ENCODE measurements at places on chromosomes 2 and 18.

DNA sequence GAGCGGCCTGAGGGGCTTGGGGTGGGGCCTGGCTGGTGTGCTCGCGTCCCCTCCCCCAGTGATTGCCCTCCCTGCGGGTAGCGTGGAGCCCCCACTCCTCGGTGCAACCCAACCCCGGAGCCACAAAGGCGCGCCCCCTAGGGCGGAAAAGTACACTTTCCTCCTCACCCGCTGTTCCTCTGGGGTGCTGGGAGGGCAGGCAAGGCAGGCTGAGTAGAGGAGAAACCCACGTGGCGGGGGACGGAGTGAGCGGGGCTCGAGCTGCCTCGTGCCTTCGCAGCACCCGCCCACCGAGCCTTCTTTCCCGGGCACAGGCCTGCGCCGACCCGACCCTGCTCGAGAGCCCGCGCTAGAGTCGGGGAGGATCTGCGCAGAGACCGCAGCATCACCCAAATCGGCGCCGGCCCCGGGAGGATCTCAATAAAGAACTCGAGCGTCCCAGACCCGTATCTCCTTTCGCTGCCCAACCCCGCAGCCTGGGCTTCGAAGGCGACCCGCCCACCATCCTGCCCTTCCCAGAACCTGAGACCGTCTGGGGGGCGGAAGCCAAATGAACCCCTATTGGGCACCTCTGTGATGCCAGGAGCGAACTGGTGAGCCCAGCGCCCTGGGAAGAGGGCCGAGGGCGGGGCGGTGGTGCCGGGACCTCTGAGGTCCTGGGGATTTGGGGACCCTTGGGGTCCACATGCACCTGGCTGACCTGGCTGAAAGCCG, 1.5 kb downstream of the UCN start:
- no peak for DNase-seq

DNA sequence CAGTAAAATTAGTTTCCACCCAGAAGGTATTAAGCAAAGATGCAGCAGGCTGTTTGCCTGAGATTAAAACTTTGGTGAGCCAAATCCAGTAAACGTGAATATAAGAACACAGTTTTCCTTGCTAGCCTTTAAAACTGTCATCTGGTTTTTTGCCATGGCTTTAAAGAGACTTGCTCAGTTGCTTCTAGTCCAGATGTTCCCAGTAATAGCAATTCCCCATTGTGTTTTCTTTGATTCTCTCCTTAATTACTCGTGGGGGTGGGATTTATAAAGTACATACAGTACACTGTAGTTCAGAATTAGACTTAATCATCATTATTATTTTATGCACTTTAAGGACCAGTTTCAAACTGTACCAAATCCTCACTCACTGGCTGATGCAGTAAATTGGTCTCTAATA, 303.5 kb upstream of the ZNF804A start:
- DNase-seq = no peak

DNA sequence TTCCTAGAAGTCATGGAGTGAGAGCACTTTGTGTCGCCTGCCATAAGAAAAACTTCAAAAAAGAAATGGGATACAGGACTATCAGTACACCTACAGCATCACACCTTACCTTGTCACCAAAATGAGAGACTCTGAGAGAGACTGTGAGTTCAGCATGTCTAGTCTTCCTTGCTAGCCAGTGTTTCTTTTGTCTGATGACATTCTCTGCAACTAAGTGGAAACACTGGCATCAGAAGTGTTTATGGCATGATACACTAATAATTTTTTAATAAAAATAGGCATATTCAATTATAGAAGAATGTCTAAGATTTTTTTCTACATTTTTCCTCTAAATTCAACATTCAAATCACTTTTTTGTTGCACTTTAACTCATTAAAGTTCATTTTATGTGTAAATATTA, 9.0 kb downstream of the RBM43 start:
- DNase-seq = no peak

DNA sequence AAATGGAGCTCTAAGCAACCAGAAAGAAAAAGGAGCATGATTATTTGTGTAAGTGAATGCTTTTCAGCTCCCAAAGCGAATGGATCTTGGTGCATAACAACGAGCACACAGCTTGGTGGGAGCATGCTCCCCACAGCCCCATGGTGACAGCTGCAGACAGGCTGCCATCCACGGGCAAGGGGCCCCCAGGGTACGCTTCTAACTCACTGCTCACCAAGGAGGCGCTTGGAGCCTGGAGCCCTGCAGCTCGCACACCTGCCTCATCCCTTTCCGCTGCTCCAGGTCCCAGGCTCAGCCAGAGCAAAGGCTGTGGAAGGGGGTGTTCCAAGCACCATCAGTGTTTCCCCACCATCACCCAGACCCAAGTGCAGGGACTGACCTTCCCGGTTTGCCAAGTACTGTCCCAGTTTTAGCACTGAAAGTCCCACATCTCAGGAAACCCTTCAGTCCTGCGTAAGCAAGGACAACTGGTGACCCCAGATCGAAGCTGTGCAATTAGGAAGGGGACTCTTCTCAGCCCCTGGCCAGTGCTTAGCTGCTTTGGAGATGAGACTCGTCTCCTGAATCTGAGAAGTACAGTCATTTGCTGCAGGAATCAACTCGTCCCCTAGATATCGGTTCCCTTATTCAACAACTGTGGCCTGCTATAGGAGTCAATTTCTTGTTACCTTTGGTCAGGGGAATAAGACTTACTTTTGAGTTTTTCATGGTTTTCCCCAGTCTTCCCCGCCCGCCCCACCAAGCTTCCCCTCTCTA, 50.0 kb upstream of the ATG16L1 start:
- DNase-seq = no peak

GRCh38 chr2:142596334-142597088, 281.0 kb upstream of the KYNU start:
- DNase-seq = no peak

DNA sequence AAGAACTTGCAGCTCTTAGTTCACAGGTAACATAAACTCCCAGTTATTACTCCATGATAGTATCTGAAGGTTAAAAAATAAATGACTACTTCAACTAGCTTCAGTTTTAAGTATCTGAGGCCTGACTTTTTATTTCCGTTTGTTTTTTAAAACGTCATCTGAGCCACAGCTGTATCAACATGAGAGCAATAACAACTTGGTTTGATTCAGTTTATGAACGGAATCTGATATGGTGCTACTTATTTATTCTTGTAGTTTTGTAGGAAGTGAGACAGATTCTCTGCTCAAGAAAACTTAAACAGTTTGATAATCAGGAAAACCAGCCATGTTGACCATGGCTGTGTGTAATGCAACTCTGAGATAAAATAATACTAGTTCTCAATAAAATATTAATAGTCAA, 34.9 kb downstream of the NAB1 start:
- DNase-seq = peak; percentile 78

DNA sequence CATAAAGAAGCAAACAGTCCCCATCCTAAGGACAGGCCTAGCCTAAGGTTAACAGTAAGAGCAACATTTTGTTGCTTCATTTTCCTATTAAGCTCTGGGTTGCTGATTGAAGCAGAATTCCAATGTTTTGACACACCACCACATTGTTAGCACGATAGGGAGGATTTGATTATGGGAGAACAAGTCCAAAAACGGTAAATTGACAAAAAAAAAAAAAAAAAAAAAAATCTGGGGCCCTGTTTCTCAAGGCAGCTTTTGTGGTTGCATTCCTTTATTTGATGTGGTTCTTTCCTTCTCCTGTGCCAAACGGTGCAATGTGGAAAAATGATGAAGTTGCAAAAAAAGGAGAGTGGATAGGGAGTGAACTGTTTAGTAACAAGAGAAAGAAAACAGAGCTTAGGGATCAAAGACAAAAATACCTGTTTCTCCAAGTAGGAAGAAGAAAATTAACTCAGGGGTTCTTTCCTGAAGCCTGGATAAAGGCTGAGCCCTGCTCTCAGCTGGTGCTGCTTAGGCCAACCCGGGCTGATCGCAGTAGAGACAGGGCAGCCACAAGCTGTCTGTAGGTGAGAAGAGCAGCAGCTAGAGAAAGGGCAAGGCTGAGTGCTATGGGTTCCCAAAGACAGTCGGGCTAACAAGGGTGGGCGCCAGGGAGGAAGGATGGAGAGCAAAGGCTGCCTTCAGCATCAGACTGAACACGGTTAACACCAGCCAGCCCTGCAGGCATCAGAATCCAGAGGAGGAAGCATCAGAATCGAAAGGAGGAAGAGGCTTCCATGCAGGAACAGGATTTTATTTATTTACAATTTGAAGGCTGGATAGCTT, 167.8 kb upstream of the FOSL2 start:
- no peak for DNase-seq

DNA sequence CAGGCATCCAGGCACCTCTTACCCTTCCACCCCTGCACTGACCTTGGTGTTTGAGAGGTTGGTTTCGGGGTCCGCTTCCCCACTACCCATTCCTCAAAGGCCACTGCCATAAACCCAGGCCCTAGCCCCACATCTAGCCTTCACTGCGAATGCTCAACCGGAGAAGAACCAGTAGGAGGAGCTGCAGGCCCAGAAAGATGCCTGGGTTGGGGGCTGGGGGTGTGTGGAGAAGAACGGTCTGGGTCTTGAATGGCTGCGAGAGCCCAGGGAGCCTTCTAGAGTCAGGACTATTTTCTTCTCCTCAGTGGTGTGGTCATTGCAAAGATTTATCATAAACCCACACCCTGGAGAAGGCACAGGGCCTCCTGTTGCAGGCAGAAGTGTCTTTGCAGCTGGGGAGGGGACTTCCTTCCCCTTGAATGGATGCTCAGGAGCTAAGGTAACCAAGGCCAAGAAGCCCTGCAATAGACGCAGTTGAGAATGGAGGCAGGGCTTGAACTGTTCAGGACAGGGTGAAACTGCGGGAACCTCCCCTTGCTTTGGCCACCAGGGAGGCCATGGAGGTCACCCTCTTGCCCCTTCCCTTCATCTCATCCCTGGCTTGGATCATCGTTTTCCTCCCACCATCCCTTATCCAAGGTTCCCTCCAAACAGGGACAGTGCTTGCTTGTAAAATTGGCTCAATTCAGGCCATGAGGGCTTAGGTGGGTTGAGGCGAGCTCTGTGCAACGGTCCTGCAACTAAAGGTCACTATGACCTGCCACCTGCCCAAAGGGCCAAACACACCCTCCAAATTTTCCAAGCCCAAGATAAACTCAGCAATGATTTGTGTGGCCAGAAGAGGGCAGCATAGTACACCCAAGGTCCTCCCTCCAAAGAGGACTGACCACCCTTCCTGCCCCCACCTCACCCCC, 20.9 kb downstream of the THNSL2 start:
- DNase-seq = no peak

- DNase-seq = no peak
Measured at GRCh38 chr18:55088000-55088401, 128.7 kb upstream of the CCDC68 start.

DNA sequence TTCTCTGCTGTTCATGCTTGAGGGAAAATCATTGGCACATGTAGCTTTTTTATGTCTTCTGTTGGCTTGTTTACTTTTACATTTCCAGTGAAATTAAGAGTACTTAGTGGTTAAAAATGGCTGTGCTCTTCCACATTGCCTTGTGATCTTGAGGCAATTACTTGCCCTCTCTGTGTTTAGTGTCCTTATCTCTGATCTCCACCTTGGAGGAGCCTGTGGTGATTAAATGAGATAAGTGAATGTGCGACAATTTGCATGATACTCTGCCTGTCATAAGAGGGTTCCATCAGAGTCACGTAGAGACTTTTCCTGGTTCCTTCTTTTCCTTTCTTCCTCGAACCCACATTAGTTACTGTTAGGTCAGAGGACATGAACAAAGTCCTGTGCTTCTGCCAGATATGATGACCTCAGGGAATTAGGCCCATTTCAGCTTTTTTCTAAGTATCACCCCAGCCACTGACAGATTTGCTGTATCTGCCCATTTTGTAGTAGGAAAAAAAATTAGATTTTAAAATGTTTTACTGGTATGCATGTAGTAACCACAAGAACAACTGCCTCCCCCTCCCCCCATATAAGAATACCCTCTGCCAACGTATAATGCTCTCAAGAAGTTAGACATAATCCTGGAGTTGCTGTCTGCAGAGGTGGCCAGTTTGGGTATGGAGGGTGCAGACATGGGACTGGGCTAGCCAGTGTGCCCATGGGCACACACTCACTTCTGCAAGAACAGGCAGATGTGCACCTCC, 51.9 kb downstream of the TET3 start:
- DNase-seq = no peak

- DNase-seq = no peak
Measured at GRCh38 chr2:173390036-173390435, 35.4 kb downstream of the CDCA7 start.

- DNase-seq = no peak
Measured at GRCh38 chr2:28600181-28600580, 104.3 kb downstream of the PLB1 start.

GRCh38 chr2:99975386-99975785, 167.0 kb downstream of the AFF3 start:
- DNase-seq = no peak

DNA sequence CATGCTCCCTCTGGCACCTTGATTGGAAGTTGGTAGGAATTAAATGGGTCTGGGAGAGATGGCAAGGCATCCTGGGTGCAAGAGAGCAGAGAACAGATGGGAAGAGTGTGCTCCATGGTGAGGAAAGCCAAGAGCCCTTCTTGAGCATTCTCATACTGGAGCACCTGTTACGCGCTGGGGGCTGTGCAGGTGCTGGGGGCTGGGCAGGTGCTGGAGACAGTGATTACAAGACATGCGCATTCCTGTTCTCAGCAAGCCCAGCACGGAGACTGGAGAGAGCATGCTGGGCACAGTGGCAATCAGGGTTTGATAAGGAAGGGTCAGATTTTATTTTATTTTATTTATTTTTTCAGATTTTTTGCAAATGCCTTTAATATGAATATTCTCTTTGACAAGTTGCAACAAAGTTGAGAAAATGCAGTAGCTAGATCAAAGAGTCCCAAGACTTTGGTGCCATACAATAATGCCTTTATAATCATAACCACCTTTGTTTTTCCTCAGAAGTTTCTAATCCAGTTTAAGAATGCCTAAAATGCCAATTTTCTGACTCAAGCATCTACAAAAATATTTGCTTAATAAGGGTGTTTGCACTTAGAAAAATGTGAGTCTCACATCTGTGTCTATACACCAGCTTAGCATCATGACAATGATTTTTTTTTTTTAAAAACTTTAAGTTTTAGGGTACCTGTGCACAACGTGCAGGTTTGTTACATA, 193.3 kb downstream of the RNF152 start:
- DNase-seq = no peak

Measured in pulmonary artery endothelial cell (primary cell).